Ascending aorta (tissue), 2 donors: ENCODE measurements at places on chromosomes 12 and 14.
A peak's percentile ranks its signal among the peaks of the same experiment; 100 is the strongest.

DNA sequence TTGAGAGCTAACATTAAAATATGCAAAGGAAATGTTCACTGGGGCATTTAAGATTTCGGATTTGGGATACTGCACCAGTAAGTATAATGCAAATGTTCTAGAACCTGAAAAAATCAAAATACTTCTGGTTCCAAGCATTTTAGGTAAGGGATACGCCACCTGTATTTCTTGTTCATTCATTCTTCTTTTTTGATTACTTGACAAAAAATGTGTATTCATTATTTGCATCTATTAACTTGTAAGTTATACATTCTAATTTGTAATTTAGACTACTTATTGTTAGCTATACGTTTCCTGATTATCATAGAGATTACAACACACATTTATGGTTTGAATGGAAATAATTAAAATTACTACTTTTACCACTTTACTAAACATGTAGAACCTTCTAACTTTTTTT lies 486.9 kb downstream of the SOX5 start:
- DNase-seq = no peak

- DNase-seq = no peak
These were observed 80.6 kb downstream of the NIN start for GRCh38 chr14:50750323-50750722.

- no peak for DNase-seq
These were observed 4.3 kb upstream of the HSD17B6 start for GRCh38 chr12:56758728-56759262.

DNA sequence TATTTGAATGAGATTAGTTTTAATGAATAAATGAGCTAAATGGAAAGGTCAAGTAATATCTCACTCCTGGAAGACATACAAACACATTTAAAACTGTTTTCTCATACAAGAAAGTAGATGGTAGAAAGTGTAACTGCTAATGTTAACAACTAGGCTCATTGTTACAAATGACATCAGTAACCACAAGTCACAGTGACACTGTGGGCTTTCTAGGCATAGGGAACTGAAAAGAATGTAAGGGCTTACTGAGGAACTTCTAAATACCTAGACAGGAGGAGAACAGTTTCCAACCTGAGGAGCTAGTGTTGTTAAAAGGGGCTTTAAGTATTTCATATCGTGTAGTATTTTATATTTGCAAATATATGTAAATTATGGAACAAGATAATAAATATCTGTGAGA lies 17.5 kb upstream of the ERGIC2 start:
- no peak for DNase-seq

DNA sequence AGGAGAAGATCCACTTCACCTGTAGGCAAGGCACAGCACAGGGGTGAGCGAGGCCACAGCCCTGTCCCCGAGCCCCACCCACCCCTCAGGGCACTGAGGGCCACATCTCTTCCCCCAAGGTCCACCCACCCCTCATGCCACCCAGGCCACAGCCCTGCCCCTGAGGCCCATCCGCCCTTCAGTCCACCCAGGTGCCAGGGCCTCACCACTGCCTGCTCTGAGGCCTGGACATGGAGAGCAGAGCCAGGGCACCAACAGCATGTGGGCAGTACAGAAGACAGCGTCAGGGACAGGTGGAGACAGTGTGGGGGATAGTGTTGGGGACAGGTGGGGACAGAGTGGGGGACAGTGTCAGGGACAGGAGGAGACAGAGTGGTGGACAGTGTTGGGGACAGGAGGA lies 138.3 kb downstream of the TMEM121 start:
- no peak for DNase-seq

DNA sequence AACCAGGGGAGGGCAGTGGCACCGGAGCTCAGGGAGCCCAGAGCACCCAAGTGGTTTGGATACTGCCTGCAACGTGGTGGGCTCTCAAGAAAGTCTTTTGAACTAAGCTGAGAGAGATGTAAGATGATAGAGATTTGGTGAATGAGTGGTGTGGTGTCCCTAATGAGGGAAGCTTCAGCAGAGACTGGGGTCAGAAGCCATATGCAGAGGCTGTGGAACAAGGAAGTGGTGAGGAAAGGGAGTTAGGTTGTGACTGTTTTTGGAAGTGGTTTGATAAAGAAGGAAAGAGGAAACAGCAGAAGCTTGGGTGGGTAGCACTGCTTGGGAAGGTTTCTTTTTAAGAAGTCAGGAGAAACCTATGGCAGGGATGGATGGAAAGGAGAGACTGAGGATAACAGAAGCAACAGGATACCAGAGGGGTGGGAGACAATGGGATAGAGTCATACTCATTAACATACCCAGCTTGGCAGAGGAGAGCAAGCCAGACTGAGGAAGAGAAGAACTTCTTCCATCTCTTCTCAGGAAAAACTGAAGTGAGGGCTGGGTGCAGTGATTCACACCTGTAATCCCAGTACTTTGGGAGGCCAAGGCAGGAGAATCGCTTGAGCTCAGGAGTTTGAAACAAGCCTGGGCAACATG lies 24.1 kb downstream of the SLC4A8 start:
- DNase-seq = no peak

DNA sequence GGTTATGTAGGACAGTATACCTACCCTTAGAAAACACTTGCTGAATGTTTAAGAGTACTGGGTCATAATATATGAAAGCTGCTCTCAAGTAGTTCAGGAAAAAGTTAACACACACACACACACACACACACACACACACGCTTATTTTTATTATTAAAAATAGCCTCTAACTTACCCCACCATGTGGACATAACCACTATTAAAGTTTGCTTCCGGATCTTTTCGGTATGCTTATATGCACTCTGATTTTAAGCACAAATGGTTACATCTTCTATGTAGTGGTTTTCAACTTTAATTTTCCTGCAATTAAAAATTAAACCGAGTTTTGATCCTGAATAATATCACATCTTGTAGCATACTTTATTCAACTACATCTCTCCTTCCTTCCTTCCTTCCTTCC lies 84.9 kb upstream of the TRAF3 start:
- no peak for DNase-seq

DNA sequence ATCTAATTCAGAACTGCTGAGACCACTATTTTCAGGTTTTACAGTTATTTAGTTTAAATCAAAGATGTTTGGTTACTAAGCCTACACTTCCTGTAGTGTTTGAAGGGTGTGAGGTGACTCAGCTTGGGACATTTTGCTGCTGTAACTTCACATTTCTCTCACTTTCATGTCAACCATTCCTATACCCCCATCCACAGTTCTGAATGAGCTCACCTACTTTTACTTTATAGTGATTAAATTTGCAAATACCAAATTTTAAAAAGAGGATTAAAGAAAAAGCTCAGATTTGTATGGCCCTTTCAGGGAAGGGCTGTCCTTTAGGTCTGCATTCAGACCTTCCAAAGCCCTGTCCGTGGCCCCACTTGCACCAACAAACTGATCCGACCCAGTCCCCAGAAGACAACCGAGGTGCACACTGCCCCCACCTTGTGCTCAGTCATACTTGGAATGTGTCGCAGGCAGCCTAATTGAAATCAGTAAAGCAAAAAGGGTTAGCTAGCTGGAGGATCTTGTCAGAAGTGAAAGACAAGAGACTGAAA lies 174.4 kb downstream of the MON2 start:
- no peak for DNase-seq

- no peak for DNase-seq
These were observed 608.5 kb downstream of the TMEM121 start for GRCh38 chr14:106134886-106135285.

- DNase-seq = no peak
These were observed 45.4 kb upstream of the BTG1 start for GRCh38 chr12:92191061-92191460.

GRCh38 chr12:121712190-121712460 lies 427 bp upstream of the TMEM120B start:
- DNase-seq = peak; percentile 71

DNA sequence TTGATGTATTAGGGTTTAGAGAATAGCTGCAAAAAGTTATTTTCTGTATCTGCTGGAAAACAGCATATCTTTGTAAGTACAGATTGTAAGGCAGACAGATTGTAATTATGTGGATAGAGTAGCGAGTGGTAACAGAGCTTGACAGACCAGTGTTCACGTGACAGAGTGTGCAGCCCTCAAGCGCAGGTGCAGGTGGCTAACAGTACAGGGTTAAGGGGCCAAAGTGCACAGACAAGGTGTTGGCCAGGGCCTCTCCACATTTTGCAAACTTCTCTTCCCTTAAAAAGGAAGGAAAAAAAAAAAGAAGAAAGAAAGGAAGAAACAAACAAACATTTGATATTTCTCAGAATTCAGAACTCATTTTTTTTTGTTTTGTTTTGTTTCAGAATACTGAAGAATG lies 25.2 kb upstream of the KLHL42 start:
- DNase-seq = no peak

GRCh38 chr14:55051165-55051422 lies 353 bp upstream of the MAPK1IP1L start:
- DNase-seq = no peak

- DNase-seq = no peak
These were observed 1.5 kb downstream of the FGD4 start for GRCh38 chr12:32400866-32401265.

DNA sequence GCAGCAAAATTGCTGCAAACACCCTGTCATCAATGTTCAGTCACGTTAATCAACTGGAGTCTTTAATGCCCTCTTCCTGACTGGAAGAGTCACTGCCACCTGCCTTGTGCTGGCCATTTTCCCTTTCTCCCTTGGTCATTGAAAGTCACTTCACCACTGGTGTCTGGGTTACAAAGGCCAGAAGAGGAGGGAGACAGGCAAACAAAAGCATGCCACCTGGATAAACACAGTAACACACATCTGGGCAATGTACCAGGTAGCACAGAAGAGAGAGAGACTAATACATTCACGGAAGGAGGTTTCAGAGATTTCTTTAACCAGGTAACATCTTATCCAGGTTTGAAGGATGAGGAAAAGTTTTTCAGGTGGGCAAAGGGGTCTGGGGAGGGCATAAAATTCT lies 32.7 kb downstream of the GPHB5 start:
- DNase-seq = no peak

DNA sequence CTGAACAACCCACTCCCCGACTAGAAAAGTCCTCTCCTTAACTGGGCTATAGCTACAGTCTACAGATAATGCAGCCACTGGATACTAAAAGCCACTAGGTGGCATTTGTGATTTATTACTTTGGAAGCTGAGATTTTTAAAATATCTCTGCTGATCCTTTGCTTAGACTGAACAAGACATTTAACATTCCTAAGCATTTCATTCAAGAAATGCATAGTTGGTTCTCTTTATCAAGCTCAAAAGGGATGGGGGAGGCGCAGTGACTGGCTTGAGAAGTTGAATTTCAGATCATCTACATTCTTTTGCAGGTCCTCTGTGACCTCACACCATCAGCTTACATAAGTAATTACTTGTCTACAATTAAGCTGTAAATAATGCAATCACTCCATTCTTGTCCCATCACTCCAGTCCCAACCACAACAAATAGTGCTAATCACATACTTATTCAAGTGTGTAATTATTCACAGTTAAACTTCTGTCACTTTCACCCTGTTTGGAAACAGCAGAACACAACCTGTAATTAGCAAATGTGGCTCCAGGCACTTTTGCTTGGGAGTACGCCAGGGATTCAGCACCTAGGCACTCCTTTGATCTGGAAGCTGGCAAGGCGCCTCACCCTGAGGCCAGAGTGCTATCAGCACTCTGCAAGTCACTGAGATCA lies 203.6 kb downstream of the NOVA1 start:
- DNase-seq = no peak

DNA sequence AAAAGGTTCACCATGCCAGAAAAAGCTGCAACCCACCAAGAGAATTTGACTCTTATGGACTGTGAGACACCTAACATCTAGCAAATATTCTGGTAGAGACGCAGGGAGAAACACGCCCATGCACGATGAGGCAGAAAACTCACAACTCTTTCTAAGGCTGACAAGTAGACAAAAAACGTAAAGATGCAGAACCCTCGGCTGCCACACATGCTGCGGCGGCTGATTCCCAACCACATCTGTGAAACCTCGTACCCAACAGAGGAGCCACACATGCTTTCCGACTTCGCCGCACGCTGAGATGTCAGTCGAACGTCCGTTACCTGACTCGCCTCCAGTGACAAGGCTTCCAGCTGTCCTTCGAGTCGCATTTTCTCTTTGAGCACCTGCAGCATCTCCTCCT lies 21.8 kb downstream of the GOLGA3 start:
- DNase-seq = no peak

DNA sequence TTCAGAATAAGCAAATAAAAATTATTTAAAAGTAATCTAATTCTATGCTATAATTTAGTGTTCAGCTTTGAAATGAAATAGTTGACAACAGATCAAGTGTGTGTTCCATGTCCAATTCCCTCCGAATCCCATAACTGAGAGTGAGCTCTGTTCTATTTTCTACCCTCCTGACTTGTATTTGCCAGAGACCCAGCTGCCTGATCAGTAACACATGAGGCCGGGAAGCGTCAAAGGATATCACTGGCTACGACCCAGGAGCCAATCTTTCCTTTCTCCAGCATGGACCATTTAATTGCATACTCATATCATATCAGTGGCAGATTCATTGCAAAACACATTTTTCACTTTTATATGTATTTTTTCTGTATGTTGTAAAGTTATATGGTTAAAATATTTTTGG lies 108.8 kb upstream of the TSPAN8 start:
- no peak for DNase-seq

DNA sequence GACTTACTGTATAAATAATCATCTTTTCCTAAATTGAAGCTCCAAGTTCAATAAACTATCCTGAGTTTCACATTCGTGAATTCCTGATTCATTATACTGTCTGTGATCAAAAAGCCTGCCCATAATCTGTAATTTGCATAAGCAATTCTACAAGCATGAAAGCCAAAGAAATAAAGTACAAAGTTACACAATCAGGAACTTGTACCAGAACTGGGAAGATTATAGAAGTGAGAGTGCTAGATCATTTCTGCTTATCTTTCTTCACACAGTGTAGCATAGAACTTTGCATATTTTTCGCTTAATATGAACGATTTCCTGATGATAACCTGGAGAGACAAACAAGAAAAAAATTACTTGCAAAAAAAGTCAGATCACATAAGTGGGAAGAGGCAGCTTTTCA lies 308.2 kb downstream of the C12orf50 start:
- DNase-seq = no peak

DNA sequence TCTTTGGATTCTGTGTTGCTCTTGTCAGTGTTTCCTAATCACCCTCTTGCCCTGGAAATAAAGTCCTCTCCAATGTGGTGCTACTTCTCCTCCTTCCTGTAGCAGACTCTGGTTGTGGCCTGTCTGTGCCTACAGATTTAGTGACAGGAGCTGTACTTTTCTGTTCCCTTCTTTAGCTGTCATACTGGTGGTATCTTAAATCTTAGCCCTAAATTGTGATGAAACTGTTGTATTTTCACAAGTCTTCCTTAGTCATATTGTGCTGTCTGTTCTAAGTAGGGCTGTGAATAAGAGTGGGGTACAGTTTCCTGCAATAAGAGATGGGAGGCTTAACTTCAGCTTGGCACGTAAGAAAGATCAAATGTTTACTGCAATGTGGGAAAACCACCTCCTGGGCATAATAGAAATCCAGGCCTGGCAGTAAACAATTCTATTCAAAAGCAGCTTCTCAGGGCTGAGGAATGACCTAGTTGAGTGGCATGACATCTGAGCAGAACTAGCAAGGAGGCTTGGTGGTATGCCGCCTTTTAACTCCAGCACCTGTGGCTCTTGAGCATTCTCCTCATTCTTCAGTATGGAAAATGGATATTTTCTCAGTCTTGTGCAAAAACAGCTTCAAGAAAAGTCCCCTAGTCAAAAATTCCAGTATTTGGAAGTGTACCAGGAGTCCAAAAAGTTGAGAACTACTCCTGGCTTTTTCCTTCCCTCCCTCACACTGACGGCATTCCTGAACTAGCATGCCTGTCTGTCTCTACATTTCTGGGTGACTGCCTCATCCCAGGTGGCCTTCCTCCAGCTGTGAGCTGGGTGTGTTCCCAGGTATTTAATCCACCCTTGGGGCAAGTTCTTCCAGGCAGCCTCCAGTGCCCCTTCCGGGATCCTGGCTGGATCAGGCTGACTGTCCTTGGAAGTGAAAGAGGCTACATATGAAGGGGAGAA lies 19.5 kb downstream of the ANO6 start:
- no peak for DNase-seq
